Stimulated activated CD4-positive, alpha-beta T cell treated with anti-CD3 and anti-CD28 coated beads, Interleukin-15, amount 100 ng/mL, for 1 hour (primary cell): ENCODE measurements at places on chromosomes 11 and 22.

DNA sequence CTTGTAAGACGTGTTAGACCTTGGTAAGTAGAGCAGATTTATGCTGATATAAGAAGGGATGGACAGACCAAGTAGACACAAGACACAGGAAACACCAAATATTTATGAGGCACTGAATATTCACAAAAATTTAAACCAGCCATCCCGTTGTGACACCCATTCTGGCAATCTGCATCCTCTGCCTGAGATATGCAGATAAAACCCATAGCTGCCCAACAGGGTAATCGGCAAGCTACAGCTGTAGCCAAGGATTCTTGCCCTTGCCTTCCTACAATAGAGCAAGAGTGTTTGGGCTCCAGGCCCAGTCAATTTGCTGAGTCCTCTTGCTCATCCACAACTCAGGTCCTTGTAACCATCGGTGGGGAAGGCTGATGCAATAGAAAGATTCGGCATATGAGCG is 18.5 kb upstream of the MPZL2 start:
- DNase-seq, result no peak

- no peak for DNase-seq
Measured at GRCh38 chr22:50611341-50612060, 10.9 kb downstream of the MAPK8IP2 start.

GRCh38 chr11:47998733-47999359 is 18.5 kb downstream of the PTPRJ start:
- no peak for DNase-seq

- DNase-seq, result no peak
Measured at GRCh38 chr11:597166-597725, 18.5 kb downstream of the IRF7 start.

GRCh38 chr11:27722117-27722952 is 22.1 kb upstream of the BDNF start:
- no peak for DNase-seq

DNA sequence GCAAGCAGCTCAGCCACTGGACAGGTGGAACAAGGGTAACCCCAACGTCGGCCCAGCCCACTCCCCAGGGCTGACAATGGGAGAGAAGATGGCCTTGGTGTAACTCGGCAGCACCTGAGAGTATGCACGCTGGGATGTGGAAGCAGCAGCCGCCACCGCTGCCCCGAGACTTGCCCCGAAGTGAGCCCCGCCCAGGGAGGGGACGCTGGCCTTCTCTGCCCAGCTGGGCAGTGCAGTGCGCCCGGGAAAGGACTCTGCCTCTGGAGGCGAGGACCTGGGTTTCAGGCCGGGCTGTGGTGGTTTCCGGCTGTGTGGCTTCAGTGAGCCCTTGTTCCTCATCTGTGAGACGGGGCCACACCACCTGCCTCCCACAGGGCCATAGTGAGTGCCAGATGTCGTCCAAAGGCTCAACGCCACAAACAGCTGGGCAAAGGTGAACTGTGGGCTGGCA is 8.6 kb upstream of the POLDIP3 start:
- DNase-seq, result no peak

DNA sequence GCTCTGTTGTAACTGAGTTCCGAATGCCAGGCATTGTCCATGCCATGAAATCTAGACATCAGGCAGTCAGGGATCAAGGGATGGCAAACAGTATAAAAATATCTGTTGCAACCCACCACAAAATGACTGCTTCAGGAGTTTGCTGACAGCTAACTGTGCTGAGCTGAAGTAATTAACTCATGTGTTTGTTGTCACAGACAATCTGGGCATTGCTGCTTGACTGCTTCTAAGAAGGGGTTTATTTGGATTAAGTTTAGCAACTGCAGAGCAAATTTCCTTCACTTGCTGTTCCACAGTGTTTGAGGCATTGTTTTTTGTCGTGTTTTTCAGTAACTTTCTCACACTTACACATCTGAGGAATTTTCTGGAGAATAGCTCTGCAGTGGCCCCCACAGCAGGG is 30.4 kb downstream of the BSX start:
- no peak for DNase-seq

GRCh38 chr22:31398231-31398630 is 1.2 kb upstream of the DRG1 start:
- DNase-seq, result no peak

- DNase-seq, result no peak
Measured at GRCh38 chr11:61564936-61565696, 15.8 kb downstream of the SYT7 start.

DNA sequence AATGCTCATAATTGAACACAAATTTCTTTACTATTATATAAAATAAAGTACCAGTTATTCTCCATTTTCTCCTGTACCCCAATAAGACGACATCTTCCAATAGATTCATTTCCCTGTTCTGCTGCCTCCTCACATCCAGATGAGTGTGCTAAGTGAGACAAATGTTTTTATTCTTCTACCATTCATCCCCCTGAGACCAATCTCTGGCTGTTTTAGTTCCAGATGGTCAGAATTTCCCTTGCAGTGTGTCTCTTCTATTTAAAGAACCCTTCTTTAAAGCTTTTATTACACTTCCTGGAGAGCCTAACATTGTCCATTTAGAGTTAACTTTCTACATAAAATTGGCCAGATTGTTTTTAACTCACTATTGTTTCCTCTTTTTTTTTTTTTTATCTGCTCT is 41.2 kb upstream of the GLYATL1 start:
- DNase-seq, result no peak

GRCh38 chr11:122333467-122333866 is 217.5 kb upstream of the BLID start:
- no peak for DNase-seq

- DNase-seq, result no peak
Measured at GRCh38 chr11:61131186-61131585, 28.9 kb downstream of the CD5 start.
